ENCODE measurements at places on chromosomes 16 and 17.
A peak's percentile ranks its signal among the peaks of the same experiment; 100 is the strongest.

- DNase-seq, result no peak
These were observed 536.3 kb upstream of the EEF2KMT start for GRCh38 chr16:5633845-5634440.

- DNase-seq, result no peak
These were observed 158.0 kb upstream of the HS3ST3A1 start for GRCh38 chr17:13759518-13760335.

DNA sequence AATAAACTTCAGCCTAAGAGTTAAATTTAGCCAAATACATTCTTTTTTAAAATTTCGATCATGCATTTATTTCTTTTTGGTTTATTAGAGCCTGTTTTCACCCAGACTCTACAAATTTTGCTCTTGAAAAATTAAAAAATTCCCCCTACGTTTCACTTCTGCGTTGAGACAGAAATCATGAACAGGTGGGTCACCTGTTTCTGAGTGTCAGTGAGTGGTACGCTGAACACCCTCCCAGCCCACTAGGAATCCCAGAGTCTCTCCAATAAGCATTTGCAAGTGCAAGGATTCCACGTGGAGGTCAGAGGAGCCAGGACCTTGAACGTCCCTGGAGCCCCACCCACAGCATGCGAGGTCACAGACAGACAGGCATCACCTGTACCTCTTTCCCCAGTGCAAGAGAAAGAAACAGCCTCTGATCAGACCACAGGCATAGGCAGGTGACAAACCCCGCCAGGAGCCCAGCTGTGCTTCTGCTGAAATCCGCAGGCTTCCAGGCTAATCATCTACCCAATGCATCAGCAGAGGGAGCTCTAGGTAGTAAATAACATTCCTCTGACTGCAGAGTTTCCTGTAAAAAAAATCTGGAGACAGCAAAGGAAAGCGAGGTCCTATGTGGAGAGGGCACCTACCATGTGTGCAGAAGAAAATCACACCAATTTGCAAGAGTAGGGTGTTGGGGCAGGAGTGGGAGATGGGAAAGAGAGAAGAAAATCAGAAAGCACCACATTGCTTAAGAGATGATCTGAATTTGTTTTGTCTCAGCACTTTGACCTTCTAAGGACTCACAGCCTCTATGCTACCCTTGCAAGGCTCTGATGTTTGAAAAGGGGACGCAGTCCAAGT lies 5.9 kb upstream of the XYLT1 start:
- DNase-seq, result no peak

DNA sequence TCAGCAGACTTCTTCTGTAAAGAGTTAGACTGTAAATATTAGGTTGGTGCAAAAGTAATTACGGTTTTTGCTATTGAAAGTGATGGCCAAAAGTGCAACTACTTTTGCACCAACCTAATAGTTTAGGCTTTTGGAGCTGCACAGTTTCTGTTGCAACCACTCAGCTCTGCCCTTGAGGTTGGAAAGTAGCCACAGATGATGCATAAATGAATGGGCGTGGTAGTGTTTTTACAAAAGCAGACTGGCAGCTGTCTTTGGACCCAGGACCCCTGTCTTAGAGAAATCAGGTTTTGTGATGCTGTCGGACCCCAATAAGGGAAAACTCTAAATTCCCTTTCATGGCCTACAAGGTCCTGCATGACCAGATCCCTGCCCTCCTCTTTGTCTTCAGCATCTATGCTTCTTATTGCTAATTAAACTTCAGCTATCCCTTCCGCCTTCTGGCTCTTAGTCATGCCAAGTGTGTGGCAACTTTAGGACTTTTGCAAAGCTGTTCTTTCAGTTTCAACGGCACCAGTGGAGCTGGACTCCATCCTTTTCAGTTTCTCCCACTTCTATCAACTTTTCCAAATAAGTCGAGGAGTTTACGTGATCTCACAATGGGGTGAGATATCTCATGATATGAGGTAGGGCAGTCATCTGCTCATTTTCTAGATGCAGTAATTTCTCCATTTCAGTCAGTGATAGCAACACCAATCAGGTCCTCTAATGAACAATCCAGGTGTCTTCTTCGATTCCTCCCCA lies 232.3 kb downstream of the XYLT1 start:
- peak; percentile 5 for DNase-seq

DNA sequence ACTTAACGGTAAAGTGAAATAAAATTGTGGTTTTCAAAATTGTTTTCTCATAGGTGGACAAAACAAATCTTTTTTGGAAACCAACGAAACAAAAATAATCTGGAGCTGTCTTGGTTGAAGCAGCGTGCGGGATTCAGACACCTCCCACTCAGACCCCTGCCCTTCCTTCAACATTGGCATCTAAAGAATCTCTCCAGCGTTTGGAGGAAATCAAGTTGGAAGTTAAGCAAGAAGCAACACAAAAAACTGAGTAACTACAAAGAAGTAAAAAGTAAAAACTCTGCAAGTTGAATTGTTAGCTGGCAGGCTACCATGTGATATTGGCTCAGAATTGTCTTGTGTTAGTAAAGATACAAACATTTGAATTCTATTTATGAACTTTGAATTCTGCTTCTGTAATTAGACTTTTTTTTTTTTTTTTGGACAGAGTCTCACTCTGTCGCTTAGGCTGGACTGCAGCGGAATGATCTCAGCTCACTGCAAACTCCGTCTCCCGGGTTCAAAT lies 361.0 kb upstream of the PMFBP1 start:
- no peak for DNase-seq

- no peak for DNase-seq
These were observed 92.7 kb upstream of the CDH5 start for GRCh38 chr16:66273644-66274334.
